GM23248 (cell line): ENCODE measurements at places on chromosomes 6 and 20. TPM values are rescaled to one million over a fixed set of nuclear protein-coding genes. Genes with fewer than 3 reads are reported as not detected.
A peak's percentile ranks its signal among the peaks of the same experiment; 100 is the strongest.

GRCh38 chr6:150298030-150298380 is 70.8 kb upstream of the IYD start:
- DNase-seq = no peak
- no peaks in the 10 kb centered on the region for H3K36me3 ChIP-seq
- H3K27me3 ChIP-seq = no peaks in the 10 kb centered on the region
- H3K4me3 ChIP-seq = no peak overlapping the region
- H3K4me1 ChIP-seq = peaks cover 22% of the 10 kb centered on the region
- peak overlapping the region; percentile 51 for H3K27ac ChIP-seq

Gene SLC26A8
- total RNA-seq = not detected in 2 replicates

Gene HSPA1L
- total RNA-seq = 1.3 and 1.7 TPM in 2 replicates

Gene EYS
- not detected in 2 replicates for total RNA-seq

DNA sequence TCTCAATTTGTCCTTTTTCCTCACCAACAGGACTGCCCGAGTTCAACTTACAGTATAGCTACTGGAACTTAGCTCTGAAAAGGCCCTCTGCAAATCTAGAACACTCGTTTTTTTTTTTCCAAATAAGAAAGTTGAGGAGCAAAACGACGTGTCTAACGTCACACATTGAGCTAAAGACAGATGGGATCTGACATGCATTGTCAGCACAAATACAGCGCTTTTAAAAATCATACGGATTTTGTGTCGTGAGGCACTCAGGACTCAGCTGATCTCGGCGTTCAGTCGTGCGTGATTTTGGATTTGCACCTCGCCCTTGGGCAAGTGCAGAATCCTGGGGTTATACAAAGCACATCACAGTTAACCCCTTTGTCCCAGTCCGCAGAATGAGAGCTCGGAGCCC is 94.7 kb upstream of the ZNF322 start:
- peak; percentile 1 for DNase-seq
- H3K27ac ChIP-seq = no peak overlapping the region
- no peaks in the 10 kb centered on the region for H3K4me1 ChIP-seq
- H3K27me3 ChIP-seq = peaks cover 31% of the 10 kb centered on the region
- no peaks in the 10 kb centered on the region for H3K36me3 ChIP-seq
- H3K4me3 ChIP-seq = no peak overlapping the region

Gene INSM1
- not detected in 2 replicates for total RNA-seq

- peaks cover 10% of the 10 kb centered on the region for H3K4me1 ChIP-seq
- peak; percentile 18 for DNase-seq
- no peak overlapping the region for H3K27ac ChIP-seq
- H3K4me3 ChIP-seq = no peak overlapping the region
Observed at GRCh38 chr20:5153612-5154542, 27.1 kb downstream of the CDS2 start.

Gene TBX18
- total RNA-seq = 13.5 and 16.2 TPM in 2 replicates

- DNase-seq = no peak
- H3K27ac ChIP-seq = no peak overlapping the region
- no peaks in the 10 kb centered on the region for H3K4me1 ChIP-seq
- no peaks in the 10 kb centered on the region for H3K36me3 ChIP-seq
Observed at GRCh38 chr6:146056506-146056905, 27.6 kb downstream of the GRM1 start.
